ENCODE measurements at places on chromosomes 3 and 15. TPM values are rescaled to one million over a fixed set of nuclear protein-coding genes. Genes with fewer than 3 reads are reported as not detected.

- no peaks in the 10 kb centered on the region for H3K27me3 ChIP-seq
- no peaks in the 10 kb centered on the region for H3K36me3 ChIP-seq
- H3K4me3 ChIP-seq, result no peak overlapping the region
Measured at GRCh38 chr3:153740109-153740508, 381.1 kb upstream of the ARHGEF26 start.

- no peak for DNase-seq
- H3K4me3 ChIP-seq, result no peak overlapping the region
- no peaks in the 10 kb centered on the region for H3K27me3 ChIP-seq
- H3K36me3 ChIP-seq, result peaks cover 13% of the 10 kb centered on the region
Measured at GRCh38 chr15:99170476-99171065, 65.7 kb downstream of the SYNM start.

DNA sequence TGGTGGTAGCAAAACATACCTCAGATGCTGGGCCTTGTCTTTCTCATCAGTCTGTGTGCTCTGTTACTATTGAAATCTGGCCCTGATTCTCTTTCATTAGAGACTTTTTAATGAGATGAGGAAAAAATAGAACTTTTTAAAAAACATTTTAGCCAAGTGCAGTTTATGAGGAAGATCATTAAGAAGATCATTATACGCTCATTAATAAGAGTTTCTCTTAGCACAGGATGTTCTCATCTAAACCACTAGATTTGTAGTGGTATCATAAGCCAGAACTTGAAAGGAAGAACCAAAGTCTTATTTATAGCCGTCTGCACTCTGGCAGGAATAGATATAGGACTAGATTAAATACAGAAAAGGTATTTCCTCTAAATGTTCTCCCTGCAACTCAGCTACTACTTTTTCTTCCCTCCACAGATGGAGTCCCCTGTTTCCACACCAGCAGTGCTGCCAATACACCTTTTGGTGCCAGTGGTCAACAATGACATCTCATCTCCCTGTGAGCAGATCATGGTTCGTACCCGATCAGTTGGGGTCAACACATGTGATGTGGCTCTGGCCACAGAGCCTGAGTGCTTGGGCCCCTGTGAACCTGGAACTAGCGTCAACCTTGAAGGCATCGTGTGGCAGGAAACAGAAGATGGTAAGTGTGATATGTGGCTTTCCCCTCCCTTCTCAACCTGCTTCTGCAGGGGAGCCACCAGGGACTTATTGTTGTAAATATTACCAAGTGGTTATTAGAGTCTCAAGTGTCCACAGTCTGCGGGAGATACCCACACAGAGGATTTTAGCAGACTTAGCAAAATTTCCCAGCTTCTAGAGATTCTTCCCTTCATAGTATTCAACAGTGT is 152.8 kb downstream of the RBPMS2 start:
- no peaks in the 10 kb centered on the region for H3K27me3 ChIP-seq
- DNase-seq, result no peak
- no peak overlapping the region for H3K4me3 ChIP-seq
- H3K36me3 ChIP-seq, result peaks cover 7% of the 10 kb centered on the region

GRCh38 chr15:63628123-63628822 is 31.1 kb downstream of the FBXL22 start:
- no peak for DNase-seq
- H3K4me1 ChIP-seq, result no peaks in the 10 kb centered on the region
- H3K27me3 ChIP-seq, result no peaks in the 10 kb centered on the region
- H3K27ac ChIP-seq, result no peak overlapping the region
- no peak overlapping the region for H3K4me3 ChIP-seq
- H3K36me3 ChIP-seq, result peaks cover 45% of the 10 kb centered on the region

GRCh38 chr15:75565062-75565970 is 13.8 kb downstream of the PTPN9 start:
- peak; percentile 51 for DNase-seq
- no peak overlapping the region for H3K4me3 ChIP-seq
- H3K4me1 ChIP-seq, result no peaks in the 10 kb centered on the region
- H3K27ac ChIP-seq, result peak overlapping the region; percentile 6
- no peaks in the 10 kb centered on the region for H3K27me3 ChIP-seq
- no peaks in the 10 kb centered on the region for H3K36me3 ChIP-seq

DNA sequence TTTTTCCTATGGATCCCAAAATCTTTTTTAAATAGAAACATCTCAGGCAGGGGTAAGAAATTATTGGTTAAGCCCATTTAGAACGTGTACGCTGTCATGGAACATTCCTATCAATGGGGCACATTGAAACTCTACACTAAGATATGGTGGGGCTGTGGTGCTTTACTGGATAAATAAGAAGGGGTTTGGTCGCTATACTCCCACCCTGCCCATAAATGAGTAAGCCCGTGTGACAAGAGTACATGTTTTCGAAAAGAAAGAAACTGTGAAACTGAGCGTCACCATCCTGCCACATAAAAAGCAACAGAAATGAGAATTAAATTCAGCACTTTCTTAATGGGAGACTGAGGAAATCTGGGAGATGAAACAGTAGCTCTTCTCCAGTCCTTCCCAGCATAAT is 929.7 kb upstream of the CFAP20DC start:
- no peaks in the 10 kb centered on the region for H3K27me3 ChIP-seq
- no peak overlapping the region for H3K4me3 ChIP-seq
- H3K4me1 ChIP-seq, result no peaks in the 10 kb centered on the region
- H3K27ac ChIP-seq, result no peak overlapping the region

DNA sequence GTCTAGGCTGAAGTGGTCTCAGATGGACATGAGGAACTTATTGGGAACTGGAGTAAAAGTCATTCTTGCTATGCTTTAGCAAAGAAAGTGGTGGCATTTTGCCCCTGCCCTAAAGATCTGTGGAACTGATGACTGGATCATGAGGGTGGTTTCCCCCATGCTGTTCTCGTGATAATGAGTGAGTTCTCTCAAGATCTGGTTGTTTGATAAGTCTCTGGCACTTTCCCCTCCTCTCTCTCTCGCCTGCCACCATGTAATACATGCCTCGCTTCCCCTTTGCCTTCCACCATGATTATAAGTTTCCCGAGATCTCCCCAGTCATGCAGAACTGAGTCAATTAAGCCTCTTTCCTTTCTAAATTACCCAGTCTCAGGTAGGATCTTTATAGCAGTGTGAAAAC is 11.5 kb upstream of the MLF1 start:
- no peak for DNase-seq
- no peaks in the 10 kb centered on the region for H3K36me3 ChIP-seq
- H3K27me3 ChIP-seq, result no peaks in the 10 kb centered on the region
- H3K4me1 ChIP-seq, result no peaks in the 10 kb centered on the region
- H3K27ac ChIP-seq, result no peak overlapping the region

GRCh38 chr3:101413656-101414055 is 93.3 kb upstream of the IMPG2 start:
- H3K4me1 ChIP-seq, result no peaks in the 10 kb centered on the region
- H3K27me3 ChIP-seq, result no peaks in the 10 kb centered on the region
- H3K4me3 ChIP-seq, result no peak overlapping the region

DNA sequence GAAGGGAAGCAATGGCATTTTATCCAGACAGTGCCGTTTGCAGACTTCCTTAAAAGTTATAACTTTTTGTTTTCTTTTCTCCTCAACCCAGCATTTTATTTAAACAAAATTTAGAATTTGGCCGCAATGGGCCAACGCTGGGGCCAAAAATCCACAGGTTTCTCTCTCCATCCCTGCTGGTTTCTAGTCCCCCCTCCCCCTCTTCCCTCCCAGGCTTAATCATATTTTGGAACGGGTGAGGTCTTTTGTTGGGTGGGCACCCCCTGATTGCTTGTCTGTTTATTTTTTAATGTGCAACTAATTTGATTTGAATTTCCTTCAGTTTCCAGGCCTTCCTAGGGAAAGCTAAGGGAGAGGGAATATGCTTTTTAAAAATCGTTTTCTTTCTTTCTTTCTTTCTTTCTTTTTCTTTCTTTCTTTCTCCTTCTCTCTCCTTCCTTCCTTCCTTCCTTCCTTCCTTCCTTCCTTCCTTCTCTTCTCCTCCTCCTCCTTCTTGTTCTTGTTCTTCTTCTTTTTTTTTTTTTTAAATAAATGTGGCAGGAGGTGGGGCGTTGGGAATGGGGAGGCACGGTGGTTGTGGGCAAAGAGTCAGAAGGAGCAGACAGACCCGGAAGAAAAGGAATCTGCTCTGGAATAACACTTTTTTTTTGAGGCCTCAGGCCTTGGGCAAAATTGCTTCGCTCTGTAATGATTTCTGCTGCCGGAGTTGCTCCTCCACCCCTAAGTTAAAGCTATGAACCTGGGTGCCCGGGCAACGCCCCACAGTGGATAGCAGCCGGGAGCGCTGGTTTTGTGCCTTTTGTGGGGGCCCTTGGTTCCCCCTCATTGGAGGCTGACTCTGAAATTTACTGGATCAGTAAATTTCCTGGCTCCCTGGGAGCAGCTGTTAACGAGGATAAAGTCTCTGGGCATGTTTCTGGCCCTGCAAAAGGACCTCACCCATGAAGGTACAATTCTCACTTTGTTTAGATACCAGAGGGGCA is 1.9 kb downstream of the FNDC3B start:
- peaks cover 3% of the 10 kb centered on the region for H3K36me3 ChIP-seq
- H3K27ac ChIP-seq, result peak overlapping the region; percentile 99
- H3K4me1 ChIP-seq, result peaks cover 33% of the 10 kb centered on the region
- H3K4me3 ChIP-seq, result peak overlapping the region; percentile 92
- DNase-seq, result peak; percentile 43

DNA sequence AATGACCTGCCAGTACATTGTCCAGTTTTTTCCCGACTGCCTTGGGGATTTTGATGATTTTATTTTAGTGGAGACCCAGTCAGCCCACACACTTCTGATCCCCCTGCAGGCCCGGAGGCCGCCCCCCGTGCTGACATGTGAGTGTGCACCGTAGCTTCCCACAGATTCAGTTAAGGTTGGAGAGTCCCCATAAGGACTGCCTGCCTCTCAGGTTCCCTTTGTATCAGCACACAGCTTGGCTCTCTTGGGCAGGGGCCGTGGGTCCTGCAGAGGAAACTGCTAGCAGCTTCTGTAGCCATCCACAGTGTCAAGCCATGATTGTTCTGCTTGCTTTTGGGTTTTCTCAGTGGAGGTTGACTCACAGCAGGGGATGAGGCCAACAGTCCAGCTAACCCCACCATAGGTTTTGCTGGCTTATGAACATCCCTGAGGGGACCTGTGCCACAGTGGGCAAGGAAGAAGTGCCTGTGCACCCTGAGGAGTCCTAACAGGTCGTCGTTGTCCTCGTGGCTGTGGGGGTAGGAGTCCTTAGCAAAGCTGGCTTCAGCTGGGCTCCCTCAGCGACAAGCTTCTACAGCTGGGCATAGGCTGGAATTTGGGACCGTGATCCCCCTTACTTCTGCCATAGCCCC is 46.4 kb downstream of the DLEC1 start:
- H3K36me3 ChIP-seq, result no peaks in the 10 kb centered on the region
- DNase-seq, result no peak
- no peaks in the 10 kb centered on the region for H3K4me1 ChIP-seq
- no peak overlapping the region for H3K27ac ChIP-seq
- H3K27me3 ChIP-seq, result no peaks in the 10 kb centered on the region

- H3K4me3 ChIP-seq, result no peak overlapping the region
- DNase-seq, result peak; percentile 97
- H3K27ac ChIP-seq, result peak overlapping the region; percentile 69
Measured at GRCh38 chr15:92451225-92451825, 57.6 kb downstream of the ST8SIA2 start.

- no peaks in the 10 kb centered on the region for H3K4me1 ChIP-seq
- no peaks in the 10 kb centered on the region for H3K27me3 ChIP-seq
- no peak for DNase-seq
- no peak overlapping the region for H3K27ac ChIP-seq
Measured at GRCh38 chr15:94691169-94691568, 459.8 kb downstream of the MCTP2 start.

GRCh38 chr3:57019057-57019456 is 41.4 kb upstream of the SPATA12 start:
- H3K27ac ChIP-seq, result no peak overlapping the region
- no peaks in the 10 kb centered on the region for H3K36me3 ChIP-seq
- DNase-seq, result no peak
- no peak overlapping the region for H3K4me3 ChIP-seq
- no peaks in the 10 kb centered on the region for H3K27me3 ChIP-seq
- peaks cover 22% of the 10 kb centered on the region for H3K4me1 ChIP-seq

GRCh38 chr3:103136621-103137020 is 701.8 kb downstream of the ZPLD1 start:
- H3K36me3 ChIP-seq, result no peaks in the 10 kb centered on the region
- no peak overlapping the region for H3K27ac ChIP-seq
- H3K4me1 ChIP-seq, result no peaks in the 10 kb centered on the region
- H3K4me3 ChIP-seq, result no peak overlapping the region
- H3K27me3 ChIP-seq, result no peaks in the 10 kb centered on the region

- peak overlapping the region; percentile 89 for H3K4me3 ChIP-seq
- H3K27ac ChIP-seq, result peak overlapping the region; percentile 81
- H3K4me1 ChIP-seq, result peaks cover 21% of the 10 kb centered on the region
- no peaks in the 10 kb centered on the region for H3K36me3 ChIP-seq
- no peak for DNase-seq
- no peaks in the 10 kb centered on the region for H3K27me3 ChIP-seq
Measured at GRCh38 chr3:158802409-158803268, 785 bp downstream of the MFSD1 start.

- no peak overlapping the region for H3K4me3 ChIP-seq
- peak; percentile 37 for DNase-seq
- H3K27ac ChIP-seq, result no peak overlapping the region
Measured at GRCh38 chr3:185976977-185977678, 39.3 kb upstream of the TRA2B start.

The HRH1 gene
- 2.1 TPM for total RNA-seq

The MGA gene
- 28.4 TPM for total RNA-seq

The IL17RD gene
- total RNA-seq, result 8.7 TPM

The SH3BP5 gene
- total RNA-seq, result 25.2 TPM

The PRTG gene
- total RNA-seq, result 13.6 TPM

The CLDN18 gene
- total RNA-seq, result not detected

The CEP152 gene
- total RNA-seq, result 4.2 TPM

All from astrocyte (in vitro differentiated cells and primary cell).